ENCODE measurements at places on chromosomes 2 and 18. TPM values are rescaled to one million over a fixed set of nuclear protein-coding genes. Genes with fewer than 3 reads are reported as not detected.

Gene APOB
- total RNA-seq = 0.82 TPM

Gene CFAP53
- 1.1 TPM for total RNA-seq

Gene TRABD2A
- 1.1 TPM for total RNA-seq

Gene C2orf15
- total RNA-seq = 8.7 TPM

Gene DSG1
- 0.06 TPM for total RNA-seq

Gene RIT2
- 0.35 TPM for total RNA-seq

Gene CNGA3
- total RNA-seq = not detected

Gene HK2
- 18.7 TPM for total RNA-seq

Gene POMC
- 7.8 TPM for total RNA-seq

Gene ELOA2
- not detected for total RNA-seq

Gene NAPG
- total RNA-seq = 28.7 TPM

Gene SIX3
- not detected for total RNA-seq

Gene TGFA
- total RNA-seq = 13.8 TPM

Gene KLHL29
- 11.2 TPM for total RNA-seq

Gene SCRN3
- total RNA-seq = 27.1 TPM

Measured in metanephros (tissue), 2 donors.